ENCODE measurements at places on chromosomes 1 and 21. TPM values are rescaled to one million over a fixed set of nuclear protein-coding genes. Genes with fewer than 3 reads are reported as not detected.

The MTARC2 gene
- not detected for total RNA-seq

The CD52 gene
- total RNA-seq: 216 TPM

GRCh38 chr1:21638531-21639341, 30.4 kb downstream of the RAP1GAP start:
- no peak overlapping the region for H3K4me3 ChIP-seq
- no peaks in the 10 kb centered on the region for H3K36me3 ChIP-seq
- H3K4me1 ChIP-seq: peaks cover 5% of the 10 kb centered on the region
- no peak overlapping the region for H3K27ac ChIP-seq
- peaks cover 6% of the 10 kb centered on the region for H3K27me3 ChIP-seq

The C4BPA gene
- total RNA-seq: not detected

- H3K4me1 ChIP-seq: peaks cover 10% of the 10 kb centered on the region
- H3K27me3 ChIP-seq: no peaks in the 10 kb centered on the region
- H3K4me3 ChIP-seq: no peak overlapping the region
- H3K27ac ChIP-seq: no peak overlapping the region
- DNase-seq: peak; percentile 87
- H3K36me3 ChIP-seq: no peaks in the 10 kb centered on the region
Measured at GRCh38 chr1:153509729-153510354, 25.9 kb downstream of the S100A6 start.

The VCAM1 gene
- not detected for total RNA-seq

GRCh38 chr1:115400426-115400825, 62.4 kb upstream of the NGF start:
- H3K4me3 ChIP-seq: no peak overlapping the region
- H3K36me3 ChIP-seq: no peaks in the 10 kb centered on the region
- DNase-seq: no peak
- no peaks in the 10 kb centered on the region for H3K4me1 ChIP-seq
- no peak overlapping the region for H3K27ac ChIP-seq
